Activated naive CD4-positive, alpha-beta T cell treated with Interleukin-2 at 50 U/mL for 16 hours (primary cell): ENCODE measurements at places on chromosomes 4 and X.
A peak's percentile ranks its signal among the peaks of the same experiment; 100 is the strongest.

- DNase-seq: no peak
These were observed 114.1 kb upstream of the RAP2C start for GRCh38 chrX:132333351-132333750.

- peak; percentile 54 for DNase-seq
These were observed at the start of gene BEX5 for GRCh38 chrX:102155806-102156179. BEX5 (minus strand) TSS chrX:102155977; CDS start chrX:102154265, 1,712 bp downstream.

DNA sequence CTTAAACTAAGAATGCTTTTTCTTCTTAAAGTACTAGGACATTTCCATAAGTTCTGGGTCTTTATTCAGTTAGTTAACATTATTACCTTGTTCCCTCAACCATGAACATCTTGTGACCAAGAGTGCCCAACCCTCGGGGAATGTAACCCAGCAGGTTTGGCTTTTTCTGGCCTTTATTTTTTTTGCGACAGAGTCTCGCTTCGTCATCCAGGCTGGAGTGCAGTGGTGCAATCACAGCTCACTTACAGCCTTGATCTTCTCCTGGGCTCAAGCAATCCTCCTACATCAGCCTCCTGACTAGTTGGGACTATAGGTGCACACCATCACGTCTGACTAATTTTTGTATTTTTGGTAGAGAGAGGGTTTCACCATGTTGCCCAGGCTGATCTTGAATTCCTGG is 65.1 kb downstream of the USP11 start:
- no peak for DNase-seq

DNA sequence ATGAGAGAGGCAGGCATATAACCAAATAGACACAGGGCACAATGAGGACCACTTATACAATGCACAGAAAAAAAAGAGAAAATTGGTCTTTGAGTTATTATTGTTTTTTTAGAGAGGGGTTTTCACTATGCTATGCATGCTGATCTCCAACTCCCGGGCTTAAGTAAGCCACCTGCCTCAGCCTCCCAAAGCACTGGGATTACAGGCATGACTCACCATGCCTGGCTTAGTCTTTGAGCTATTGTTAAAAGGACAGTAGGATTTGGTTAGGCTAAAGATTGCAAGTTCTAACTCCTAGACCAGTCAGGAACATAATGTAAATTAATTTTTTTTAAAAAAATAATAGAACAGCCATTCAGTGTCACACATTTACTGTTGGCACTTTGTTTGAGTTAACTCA is 340.1 kb downstream of the GPAT3 start:
- no peak for DNase-seq

- DNase-seq: no peak
These were observed 212.1 kb upstream of the ATP6AP2 start for GRCh38 chrX:40368611-40369061.

- no peak for DNase-seq
These were observed 93.2 kb upstream of the FAM47B start for GRCh38 chrX:34849371-34849770.

GRCh38 chrX:23435575-23435974 is 100.9 kb downstream of the PTCHD1 start:
- DNase-seq: no peak
